Activated T-cell treated with anti-CD3 and anti-CD28 coated beads for 24 hours (primary cell): ENCODE measurements at places on chromosomes 11 and 22.

DNA sequence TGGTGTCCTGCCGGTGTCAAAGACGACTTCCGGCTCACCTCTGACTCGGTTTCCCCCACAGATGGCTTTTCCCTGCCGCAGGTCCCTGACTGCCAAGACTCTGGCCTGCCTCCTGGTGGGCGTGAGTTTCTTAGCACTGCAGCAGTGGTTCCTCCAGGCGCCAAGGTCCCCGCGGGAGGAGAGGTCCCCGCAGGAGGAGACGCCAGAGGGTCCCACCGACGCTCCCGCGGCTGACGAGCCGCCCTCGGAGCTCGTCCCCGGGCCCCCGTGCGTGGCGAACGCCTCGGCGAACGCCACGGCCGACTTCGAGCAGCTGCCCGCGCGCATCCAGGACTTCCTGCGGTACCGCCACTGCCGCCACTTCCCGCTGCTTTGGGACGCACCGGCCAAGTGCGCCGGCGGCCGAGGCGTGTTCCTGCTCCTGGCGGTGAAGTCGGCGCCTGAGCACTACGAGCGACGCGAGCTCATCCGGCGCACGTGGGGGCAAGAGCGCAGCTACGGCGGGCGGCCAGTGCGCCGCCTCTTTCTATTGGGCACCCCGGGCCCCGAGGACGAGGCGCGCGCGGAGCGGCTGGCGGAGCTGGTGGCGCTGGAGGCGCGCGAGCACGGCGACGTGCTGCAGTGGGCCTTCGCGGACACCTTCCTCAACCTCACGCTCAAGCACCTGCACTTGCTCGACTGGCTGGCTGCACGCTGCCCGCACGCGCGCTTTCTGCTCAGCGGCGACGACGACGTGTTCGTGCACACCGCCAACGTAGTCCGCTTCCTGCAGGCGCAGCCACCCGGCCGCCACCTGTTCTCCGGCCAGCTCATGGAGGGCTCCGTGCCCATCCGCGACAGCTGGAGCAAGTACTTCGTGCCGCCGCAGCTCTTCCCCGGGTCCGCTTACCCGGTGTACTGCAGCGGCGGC, 5.5 kb downstream of the B3GNT6 start:
- DNase-seq, result no peak

GRCh38 chr11:117690484-117691217, 106.4 kb downstream of the DSCAML1 start:
- DNase-seq, result no peak

- DNase-seq, result no peak
These were observed 784 bp upstream of the SLC43A3 start for GRCh38 chr11:57427727-57428082.

DNA sequence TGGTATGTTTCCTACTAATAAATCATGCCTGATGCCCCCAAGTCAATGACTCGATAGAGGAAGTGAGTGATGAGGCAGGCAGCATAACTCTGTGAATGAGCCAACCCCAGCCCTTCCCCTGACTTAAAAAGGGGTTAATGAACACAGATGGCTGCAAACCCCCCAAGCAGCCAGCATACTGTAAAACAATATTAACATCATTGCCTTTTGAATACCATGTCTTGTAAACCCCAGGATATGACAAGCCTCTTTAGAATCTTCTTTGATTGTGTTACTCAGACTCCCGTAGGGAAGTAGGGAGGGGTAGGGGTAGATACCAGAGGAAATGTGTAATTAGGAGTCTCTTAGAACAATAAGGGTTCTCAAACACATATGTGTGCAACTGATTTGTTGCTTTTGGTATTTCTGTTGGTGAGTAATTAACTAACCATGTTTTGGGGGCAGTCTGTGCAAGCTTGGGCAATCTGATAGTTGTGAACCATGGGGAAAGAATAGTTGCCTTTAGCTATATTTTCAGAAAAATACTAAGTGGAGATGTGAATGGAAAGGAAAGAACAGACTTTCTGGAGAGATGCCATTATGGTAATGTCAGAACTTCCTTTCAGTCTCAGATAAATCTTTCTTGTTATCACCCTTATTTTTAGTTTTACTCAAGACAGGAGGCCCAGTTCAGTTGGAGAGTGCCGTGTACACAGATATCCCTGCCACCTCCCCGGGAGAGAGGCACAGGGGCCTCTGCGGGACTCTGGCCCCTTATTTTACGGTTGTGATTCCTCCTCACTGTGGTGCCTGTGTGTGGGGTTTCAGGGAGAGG, 701.8 kb downstream of the NTM start:
- no peak for DNase-seq

DNA sequence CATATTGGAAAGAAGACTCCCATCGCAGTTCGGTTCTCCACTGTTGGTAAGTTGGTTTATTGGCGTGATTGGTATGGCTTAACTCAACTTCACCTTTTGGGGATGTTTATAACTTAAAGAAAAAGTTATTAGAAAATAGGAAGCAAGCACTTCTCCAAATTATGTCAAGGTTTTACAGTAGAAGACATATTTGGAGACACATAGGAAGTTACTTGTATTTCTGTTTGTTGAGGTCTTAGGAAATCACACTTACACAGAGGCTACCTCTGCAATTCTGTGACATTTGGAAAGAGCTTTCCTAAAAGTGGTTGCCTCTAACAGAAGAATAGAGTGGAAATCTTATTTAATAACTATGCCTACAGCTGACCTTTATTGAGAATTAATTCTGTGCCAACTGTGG, 12.3 kb downstream of the CAT start:
- no peak for DNase-seq

- DNase-seq, result no peak
These were observed 47.4 kb downstream of the CHST1 start for GRCh38 chr11:45617871-45618601.

GRCh38 chr11:127607487-127608085, 607.0 kb upstream of the KIRREL3 start:
- no peak for DNase-seq

GRCh38 chr22:49838771-49839717, 11.4 kb upstream of the BRD1 start:
- DNase-seq, result peak; percentile 75

GRCh38 chr11:15816260-15816871, 540.0 kb downstream of the SOX6 start:
- DNase-seq, result no peak

DNA sequence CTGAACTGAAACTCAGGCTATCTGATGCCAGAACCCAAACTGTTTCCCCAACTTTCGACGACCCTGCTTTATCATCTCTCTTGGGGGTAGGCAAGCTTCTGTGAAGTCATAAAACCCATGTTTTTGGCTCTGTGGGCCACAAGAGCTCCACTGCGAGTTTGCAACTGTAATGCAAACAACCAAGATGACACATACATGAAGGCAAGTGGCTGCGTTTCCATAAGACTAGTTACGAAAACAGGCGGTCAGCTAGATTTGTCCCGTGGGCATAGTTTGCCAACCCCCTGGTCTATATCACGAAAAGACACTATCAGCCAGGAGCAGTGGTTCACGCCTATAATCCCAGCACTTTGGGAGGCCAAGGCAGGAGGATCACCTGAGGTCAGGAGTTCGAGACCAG, 37.5 kb downstream of the TPST2 start:
- no peak for DNase-seq

- DNase-seq, result no peak
These were observed 48.3 kb downstream of the QSER1 start for GRCh38 chr11:32940865-32941264.

- no peak for DNase-seq
These were observed 962.1 kb downstream of the JRKL start for GRCh38 chr11:97351939-97352338.

DNA sequence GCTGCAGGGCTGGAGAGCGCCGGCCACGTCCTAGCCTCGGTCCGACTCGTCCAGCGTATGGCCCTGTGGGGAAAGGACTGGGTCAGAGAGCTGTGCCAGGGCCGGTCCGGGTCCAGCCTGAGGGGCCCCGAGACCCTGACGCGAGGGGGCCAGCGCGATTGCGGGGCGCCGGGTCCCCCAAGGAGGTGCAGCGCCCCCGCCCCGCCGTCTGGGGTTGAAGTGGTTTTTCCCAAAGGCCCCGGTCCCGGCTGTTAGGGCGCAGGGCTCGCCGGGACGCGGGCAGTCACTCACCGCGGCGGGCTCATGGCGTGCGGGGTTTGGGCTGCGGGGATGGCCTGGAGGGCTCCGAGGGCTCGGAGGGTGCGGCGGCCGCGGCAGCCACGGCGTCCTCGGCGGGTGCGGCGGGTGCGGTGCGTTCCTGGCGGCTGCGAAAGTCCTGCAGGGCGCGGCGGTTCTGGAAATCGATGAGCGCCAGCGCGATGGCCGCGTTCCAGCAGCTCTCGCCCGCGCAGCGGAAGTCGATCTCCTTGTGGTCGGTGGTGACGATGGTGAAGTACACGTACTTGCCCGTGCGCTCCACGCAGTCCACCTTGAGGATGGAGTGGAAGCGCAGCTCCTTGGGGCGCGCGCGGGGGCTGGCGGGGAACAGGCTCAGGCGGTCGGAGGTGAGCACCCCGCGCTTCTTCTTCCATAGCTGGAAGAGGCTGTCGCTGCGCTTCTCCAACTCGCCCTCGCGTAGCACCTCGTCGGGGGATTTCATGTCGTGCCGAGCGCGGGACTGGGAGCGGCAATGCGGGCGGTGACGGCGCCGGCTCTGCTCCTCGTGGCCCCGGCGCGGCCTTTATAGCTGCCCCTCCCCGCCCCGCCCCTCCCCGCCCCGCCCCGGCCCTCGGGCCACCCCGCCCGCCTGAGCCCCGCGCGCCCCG, at the start of gene PHLDA2:
Gene PHLDA2 (minus strand): TSS at position 816 of the 926 bp plus-strand sequence. CDS start 56 bp downstream, at position 760.
- DNase-seq, result peak; percentile 38

DNA sequence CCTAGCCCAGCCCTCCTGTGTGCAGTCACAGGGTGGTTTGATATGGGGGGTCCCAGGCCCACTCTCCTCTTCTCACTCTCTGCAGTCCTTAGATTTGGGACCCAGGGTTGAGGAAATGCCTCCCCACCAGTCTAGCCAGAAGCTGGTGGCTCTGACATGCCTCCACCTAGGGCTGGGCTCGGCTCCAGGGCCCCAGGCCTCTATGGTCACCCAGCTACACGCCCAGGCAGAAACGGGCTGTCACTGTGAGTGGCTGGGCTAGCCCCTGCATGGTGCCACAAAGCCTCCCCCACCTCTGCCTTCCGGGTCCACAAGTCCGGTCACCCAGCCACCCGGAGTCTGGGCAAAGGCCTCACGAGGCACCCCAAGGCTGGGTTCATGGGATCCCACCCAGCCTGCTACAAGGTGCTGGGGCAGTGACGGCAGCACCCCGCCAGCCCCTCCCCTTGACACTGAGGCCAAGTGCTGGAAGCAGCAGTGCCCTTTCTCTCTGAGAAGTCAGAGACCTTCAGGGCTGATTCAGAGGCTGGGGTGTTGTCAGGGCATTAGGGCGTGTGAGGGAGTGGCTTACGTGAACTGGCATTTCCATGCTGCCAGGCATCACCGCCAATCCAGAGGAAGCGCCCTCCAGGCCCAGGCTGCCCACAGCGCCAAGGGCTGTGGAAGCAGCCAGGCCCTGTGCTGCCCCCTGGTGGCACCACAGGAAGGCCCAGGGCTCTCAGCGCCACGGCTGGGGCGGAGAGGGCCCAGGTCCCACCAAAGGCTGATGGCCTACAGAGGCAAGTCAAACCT, 638 bp upstream of the PITPNM1 start:
- peak; percentile 85 for DNase-seq

DNA sequence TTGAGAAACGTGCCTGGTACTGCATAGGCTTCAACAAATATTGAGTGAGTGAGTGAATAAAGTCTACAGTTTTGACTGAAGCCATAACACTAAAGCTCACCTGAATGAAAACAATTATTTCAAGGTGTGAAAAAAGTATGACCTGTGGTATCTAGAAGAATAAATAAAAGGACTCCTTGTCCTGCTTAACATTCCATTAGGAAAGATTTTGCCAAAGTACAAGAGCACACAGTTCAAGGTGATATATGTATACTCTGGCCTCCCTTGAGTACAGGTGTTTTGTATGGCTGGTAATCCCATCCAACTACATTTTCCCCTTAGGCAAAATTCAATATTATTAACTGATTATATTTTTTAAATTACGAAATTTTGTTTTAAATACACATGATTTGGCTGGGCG, 1.8 kb upstream of the CREBZF start:
- no peak for DNase-seq

DNA sequence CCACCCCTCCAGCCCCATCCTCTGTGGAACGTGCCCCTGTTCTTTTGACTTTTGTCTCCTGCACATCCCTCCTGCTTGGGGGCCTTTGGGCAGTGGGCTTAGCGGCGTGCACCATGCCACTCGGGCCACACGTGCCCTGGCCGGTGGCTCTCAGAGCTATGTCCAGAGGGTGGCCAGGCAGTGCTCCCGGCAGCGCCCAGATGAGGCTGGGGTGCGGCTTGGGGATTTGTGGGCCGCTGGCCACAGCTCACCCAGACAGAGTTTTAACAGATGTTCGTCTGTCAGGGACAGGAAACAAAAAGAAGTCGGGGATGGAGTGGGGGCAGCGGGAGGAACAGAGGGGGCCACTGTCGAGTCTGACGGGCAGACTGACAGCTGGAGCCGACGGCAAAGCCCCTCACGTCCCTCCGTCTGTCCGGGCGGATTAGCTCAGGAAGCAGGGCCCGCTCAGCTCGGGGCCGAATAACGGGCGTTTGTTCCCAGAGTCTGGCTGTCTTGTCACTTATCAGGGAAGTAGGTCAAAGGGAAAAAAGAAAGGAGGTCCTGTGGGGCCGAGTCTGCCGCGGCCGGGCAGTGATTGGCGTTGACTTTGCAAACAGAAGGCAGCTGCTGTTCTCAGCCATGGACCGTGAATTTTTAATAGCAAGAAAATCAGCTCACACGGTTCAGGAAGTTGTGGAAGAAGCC, 61.6 kb downstream of the LRP5 start:
- no peak for DNase-seq

DNA sequence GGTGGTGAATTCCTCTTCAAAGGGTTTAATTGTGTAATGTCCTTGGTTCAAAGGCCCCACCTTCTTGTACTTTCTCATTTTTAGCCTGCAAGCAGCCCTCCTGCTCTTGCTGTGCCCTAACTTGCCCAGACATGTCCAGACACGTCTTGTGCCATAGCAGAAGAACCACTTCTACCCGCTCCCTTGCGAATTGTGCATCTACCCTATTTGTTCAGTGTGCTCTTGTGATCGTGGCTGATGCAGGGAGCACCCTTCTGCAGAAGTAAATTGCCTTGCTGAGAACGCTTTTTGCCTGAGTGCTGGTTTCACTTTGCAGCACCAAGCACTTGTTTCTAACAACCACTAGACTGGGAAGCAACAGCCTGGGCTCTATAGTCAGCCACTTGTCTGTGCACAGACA, 249.4 kb downstream of the SBF2 start:
- DNase-seq, result no peak

DNA sequence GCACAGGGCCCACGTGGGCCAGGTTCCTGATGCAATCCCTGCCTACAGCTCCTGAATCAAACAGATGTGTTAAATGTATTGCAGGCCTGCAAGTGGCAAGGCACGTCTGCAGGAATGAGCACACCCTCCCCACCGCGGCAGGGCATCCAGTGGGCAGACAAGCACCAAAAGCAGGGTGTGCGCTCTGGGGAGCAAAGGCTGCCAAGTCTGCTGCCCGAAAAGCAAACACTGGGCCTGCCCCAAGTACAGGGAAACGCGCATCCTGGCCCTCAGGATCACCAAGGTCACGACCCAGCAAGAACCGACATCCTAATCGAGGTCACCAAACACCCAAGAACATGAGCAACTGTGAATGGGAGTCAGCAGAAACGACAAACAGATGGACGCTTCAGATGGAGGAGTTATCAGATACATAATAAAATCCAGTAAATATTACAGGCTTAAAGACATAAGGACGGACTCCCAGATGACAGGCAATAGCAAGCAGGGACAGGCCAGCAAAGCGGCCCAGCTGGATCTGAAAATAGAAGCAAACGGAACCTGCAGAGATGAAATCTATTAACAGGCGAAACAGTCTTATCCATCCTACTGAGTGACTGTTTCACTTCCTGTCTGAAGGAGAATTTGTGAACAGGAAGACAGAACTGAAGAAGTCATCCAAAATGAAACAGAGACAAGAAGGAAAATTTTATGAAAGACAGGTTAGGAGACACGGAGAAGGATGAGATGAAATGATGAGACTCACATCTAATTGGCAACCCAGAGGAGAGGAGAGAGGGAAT, 26.7 kb downstream of the CARS1 start:
- no peak for DNase-seq
